ENCODE measurements at places on chromosomes 1 and 21.
A peak's percentile ranks its signal among the peaks of the same experiment; 100 is the strongest.

DNA sequence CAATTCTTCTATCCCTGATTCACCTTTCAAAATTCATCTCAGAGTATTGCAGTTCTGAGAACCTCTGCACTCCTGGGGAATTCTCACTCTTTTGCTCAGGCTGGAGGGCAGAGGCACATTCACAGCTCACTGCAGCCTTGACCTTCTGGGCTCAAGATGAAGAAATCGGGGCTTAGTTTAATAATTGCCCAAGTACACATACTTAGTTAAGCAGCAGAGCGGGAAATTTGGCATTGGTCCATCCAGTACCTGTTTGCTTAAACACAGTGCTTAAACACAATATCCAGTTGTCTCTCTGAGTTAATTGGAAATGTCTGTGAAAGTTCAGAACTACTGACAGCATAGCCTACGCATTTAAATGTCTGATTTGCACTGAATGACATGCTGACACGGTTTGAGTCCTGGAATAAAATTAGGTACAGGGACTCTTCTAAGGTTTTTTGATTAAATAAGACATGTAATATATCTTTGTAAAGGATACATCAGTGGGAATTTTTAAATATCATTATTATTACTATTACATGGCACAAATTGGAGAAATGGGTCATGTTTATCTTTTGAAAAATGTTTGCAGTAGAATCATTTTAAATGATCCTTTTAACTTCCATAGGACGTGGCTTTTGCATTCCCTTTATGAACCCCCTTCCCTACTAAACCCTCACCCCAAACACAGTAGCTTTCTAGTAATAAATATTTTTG, 337.4 kb downstream of the SRGAP2C start:
- DNase-seq: no peak

DNA sequence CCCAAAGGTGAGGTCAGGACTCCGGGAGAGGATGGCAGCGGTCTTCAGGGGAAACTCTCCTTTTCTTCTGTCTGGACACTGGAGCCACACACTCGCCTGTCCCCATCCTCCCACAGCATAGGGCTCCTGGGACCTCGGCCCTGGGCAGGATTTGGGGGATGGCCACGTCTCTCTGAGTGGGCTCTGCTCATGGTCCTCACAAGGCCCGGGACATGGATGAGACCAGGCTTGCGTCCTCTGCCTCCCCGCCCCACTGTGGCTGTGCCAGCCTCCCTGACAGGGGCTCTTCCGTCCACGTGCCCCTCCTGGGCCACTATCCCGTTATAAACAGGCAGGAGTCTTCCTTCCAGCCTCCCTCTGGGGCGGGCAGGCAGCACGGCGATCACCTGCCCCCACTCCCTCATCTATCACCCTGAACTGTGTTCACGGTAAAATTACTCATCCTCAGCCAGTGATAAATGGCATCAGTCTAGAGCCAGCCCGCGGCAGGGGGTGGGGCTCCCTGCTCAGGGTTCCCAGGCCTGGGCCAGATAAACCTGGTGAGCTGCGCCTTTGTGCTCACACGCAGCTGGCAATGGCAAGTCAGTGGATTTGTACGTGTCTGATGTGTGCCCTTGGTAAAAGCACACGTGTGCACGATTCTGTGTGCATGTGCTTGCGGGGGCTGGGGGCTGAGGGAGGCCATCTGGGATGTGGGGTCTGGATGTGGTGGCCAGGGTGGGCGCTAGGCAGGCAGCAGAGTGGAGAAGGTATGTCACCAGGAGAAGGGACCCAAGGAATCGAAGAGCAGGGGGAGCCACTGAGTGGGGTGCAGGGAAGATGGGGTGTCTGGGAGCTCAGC, 12.6 kb upstream of the SAMD11 start:
- DNase-seq: no peak

DNA sequence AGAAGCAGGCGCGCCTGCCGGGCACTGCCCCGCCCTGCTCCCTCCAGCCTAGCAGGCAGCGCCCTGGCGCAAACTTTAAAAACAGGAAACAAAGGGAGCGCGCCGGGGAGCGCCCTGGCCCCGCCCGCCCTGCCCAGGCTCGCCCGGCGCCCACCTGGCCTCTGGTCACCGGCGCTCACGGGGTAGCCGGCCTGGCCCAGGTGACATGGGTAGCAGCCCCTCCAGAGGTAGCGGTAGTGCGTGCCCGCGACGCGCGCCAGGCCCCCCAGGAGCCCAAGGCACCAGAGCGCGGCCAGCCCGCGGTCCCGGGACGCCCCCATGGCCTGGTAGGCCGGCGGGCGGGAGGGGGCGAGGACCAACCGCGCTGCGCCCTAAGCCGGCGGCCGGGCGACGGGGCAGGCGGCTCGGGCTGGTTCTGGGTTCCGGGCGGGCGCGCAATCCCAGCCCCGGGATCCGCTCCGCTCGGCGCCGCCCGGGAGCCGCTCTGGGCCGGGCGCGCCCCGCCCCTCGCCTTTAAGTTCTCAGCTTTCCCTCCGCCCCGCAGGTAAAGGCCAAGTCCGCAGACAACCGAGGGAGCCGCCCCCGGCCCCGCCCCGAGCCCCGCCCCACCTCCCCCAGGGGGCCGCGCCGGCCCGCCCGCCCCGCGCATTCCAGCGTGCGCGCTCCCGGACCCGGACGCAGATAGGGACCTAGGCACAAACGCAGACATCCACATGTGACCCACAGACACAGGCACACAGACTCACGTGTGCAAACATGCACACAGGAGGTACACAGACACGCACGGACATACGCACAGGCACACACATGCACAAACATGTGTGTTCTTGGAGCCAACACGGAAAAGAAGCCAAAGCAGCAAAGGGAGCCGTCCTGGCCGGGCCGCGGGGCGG, 76.7 kb downstream of the ARHGEF16 start:
- peak; percentile 74 for DNase-seq

DNA sequence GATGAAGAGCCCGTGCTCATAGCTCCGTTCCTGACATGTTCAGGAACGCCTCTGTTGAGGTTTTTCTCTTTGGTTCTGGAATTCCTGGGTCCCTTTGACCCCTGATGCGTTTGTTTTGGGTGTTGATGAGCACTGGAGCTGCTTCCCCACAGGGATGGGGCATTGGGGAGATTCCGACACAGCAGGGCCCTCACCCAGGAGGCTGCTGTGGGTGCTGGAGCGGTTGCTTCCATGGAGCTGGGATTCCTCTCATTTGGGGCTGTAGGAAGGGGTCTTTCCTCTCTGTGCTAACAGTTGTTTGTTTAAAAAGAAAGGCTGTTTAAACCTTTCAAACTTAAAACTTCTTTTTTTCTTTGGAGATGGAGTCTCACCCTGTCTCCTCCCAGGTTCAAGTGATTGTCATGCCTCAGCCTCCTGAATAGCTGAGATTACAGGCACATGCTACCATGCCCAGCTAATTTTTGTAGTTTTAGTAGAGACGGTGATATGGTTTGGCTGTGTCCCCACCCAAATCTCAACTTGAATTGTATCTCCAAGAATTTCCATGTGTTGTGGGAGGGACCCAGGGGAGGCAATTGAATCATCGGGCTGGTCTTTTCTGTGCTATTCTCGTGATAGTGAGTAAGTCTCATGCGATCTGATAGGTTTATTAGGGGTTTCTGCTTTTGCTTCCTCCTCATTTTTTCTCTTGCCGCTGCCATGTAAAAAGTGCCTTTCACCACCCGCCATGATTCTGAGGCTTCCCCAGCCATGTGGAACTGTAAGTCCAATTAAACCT, 48.9 kb downstream of the SKI start:
- no peak for DNase-seq

GRCh38 chr21:36839123-36839522, 127.3 kb downstream of the HLCS start:
- no peak for DNase-seq
